Natural killer cell (primary cell): ENCODE measurements at places on chromosomes 5 and 9. TPM values are rescaled to one million over a fixed set of nuclear protein-coding genes. Genes with fewer than 3 reads are reported as not detected.

Gene SPINK6
- total RNA-seq = not detected

DNA sequence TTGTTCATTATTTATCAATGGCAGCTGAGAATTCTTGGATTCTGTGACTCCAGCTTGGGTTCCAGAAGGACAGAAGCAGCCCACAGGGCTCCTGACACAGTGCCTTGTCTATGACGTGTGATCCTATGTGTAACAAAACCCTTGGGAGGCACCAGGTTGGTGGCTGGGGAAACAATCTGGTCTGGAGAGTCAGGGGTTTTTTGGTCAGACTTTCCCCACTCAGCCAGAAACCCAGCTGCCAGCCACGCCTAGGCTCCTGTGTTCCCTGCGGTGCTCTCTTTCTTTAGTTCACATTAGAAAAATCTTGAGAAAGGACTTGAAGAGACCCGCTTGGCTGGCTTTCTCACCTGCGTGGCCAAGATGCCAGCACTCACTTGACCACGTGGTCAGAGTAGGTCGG lies 15.5 kb upstream of the ZBED3 start:
- DNase-seq = no peak

- DNase-seq = no peak
Measured at GRCh38 chr5:153774686-153775085, 264.0 kb downstream of the FAM114A2 start.

- peak; percentile 77 for DNase-seq
Measured at GRCh38 chr9:112754578-112754977, 4.0 kb downstream of the SNX30 start.
